Stimulated activated CD4-positive, alpha-beta T cell treated with anti-CD3 and anti-CD28 coated beads, Interleukin-15, amount 100 ng/mL, for 24 hours (primary cell): ENCODE measurements at places on chromosomes 4 and X.

DNA sequence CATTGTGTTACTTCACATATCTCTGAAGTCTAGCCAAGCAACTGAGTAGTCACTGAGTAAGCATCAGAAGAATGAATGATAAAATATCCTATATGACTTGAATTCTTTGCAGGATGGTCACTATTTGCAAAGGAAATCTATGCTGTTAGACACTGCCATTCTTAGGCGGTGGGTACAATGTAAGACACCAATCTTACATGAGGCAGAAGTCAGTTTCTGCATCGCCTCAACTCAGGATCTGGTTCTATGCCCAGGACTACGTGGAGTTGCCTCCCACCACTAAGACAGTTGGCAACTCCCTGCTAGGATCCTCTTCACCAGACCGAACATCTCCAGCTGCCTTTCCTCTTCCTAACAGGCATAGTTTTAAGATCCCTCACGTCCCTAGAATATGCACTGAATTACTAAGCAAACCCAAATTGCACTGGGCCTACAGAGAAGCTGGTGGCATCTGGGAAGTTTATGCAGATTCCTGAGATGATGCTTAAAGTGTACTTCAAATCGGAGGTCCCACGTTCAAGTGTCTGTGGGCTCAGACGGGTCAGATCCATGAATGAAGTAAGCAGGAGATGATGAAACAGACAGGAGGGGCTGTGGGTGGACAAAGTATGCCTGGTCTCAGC lies 45.6 kb downstream of the SEL1L3 start:
- DNase-seq = no peak

- peak; percentile 63 for DNase-seq
Measured at GRCh38 chr4:184825141-184825895, 450 bp downstream of the ACSL1 start.

DNA sequence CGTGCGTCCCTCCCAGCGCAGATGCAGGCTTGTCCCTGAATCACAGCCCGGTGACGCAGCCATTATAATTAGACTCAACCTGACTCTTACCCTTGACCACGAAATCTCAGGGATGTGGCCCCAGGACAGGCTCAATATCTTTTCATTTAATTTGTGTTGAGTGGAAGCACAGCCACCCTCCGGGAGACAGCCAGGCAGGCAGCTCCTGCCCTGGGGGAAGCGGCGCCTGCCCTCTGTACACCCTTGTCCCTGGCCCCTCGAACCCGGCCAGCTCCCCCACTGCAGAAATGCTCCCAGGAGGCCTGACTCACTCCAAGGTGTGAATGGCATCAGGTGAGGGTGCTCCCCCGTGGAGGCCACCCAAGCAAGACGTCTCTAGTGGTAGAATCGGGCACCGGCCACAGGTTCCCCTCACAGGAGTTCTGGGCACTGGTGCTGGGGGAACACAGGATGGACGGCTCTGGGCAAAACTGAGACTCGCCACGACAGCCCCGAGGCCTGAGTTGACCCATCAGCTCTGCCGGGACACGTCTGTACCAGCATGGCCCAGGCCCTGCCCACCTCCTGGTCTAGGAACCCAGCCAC lies 2.7 kb downstream of the CPLX1 start:
- no peak for DNase-seq

- no peak for DNase-seq
Measured at GRCh38 chr4:82818664-82819662, 20.4 kb upstream of the SCD5 start.

GRCh38 chrX:72409993-72410392 lies 104.3 kb upstream of the CITED1 start:
- no peak for DNase-seq
